ENCODE measurements at places on chromosomes 1 and 21. TPM values are rescaled to one million over a fixed set of nuclear protein-coding genes. Genes with fewer than 3 reads are reported as not detected.

ABCA4 gene
- not detected for total RNA-seq

FMO4 gene
- total RNA-seq = 1.0 TPM

POU3F1 gene
- total RNA-seq = not detected

TM2D1 gene
- total RNA-seq = 34.7 TPM

PLEKHA6 gene
- total RNA-seq = not detected

SELL gene
- total RNA-seq = 595 TPM

All from activated CD4-positive, alpha-beta T cell treated with anti-CD3 and anti-CD28 coated beads, Interleukin-2, amount 10 ng/mL, durations not matched to agents 7 days and 5 days (primary cell).